ENCODE measurements at places on chromosomes 1 and 21. TPM values are rescaled to one million over a fixed set of nuclear protein-coding genes. Genes with fewer than 3 reads are reported as not detected.

DNA sequence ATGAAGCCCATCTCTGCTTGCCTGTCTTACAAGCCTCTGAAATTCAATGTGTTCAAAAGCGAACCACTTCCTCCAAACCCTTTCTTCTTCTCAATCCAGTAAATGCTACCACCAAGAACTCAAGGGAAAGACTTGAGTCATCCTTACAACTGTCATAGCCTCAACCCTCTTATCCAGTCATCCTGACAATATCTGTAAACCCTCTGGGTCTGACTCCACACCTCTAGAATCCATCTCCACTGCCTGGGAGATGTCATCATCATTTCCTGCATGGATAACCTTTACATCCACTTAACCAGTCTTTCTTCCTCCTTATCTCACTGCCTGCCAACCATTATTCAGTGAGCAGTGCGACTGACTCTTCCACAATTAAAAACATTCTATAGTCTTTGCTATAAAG, 441.1 kb downstream of the SETD4 start:
- no peak overlapping the region for H3K27ac ChIP-seq
- H3K27me3 ChIP-seq: no peaks in the 10 kb centered on the region
- no peak for DNase-seq
- peaks cover 11% of the 10 kb centered on the region for H3K4me1 ChIP-seq

The CHAF1B gene
- 4.1 TPM for total RNA-seq

GRCh38 chr1:185636848-185637247, 97.3 kb upstream of the HMCN1 start:
- H3K36me3 ChIP-seq: no peaks in the 10 kb centered on the region
- H3K4me1 ChIP-seq: no peaks in the 10 kb centered on the region
- DNase-seq: no peak
- H3K4me3 ChIP-seq: no peak overlapping the region
- H3K27me3 ChIP-seq: no peaks in the 10 kb centered on the region
- no peak overlapping the region for H3K27ac ChIP-seq

The IVL gene
- not detected for total RNA-seq

GRCh38 chr1:45574105-45574626, 9.7 kb upstream of the NASP start:
- no peak overlapping the region for H3K27ac ChIP-seq
- H3K4me3 ChIP-seq: no peak overlapping the region
- no peaks in the 10 kb centered on the region for H3K4me1 ChIP-seq
- no peak for DNase-seq
- H3K27me3 ChIP-seq: no peaks in the 10 kb centered on the region

GRCh38 chr1:215475796-215476481, 91.2 kb upstream of the KCTD3 start:
- H3K27ac ChIP-seq: no peak overlapping the region
- DNase-seq: no peak

GRCh38 chr21:44552681-44553080, 1.4 kb upstream of the KRTAP10-2 start:
- no peaks in the 10 kb centered on the region for H3K4me1 ChIP-seq
- peaks cover 4% of the 10 kb centered on the region for H3K27me3 ChIP-seq
- DNase-seq: no peak
- no peak overlapping the region for H3K4me3 ChIP-seq
- no peaks in the 10 kb centered on the region for H3K36me3 ChIP-seq

GRCh38 chr1:9874959-9875635, 35.0 kb downstream of the CTNNBIP1 start:
- no peak overlapping the region for H3K27ac ChIP-seq
- no peak for DNase-seq
- no peak overlapping the region for H3K4me3 ChIP-seq
- H3K4me1 ChIP-seq: peaks cover 12% of the 10 kb centered on the region
- no peaks in the 10 kb centered on the region for H3K36me3 ChIP-seq
- no peaks in the 10 kb centered on the region for H3K27me3 ChIP-seq

DNA sequence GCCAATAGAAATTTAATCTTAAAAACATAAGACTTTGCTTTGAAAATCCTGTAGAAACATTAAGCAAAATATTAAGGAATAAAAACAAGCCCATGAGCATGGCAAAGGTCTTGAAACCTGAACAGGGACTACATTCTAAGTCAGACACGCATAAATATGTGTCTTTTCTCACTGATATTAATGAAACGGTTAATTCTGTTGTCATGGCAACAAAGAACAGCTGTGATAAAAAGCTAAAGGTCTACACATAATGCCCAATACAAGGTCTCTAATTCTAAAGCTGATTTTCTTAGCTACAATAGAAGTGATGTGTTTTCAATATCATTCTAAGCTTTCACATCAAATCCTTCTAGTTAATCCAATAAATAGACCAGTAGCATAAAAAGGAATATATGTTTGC, 331.7 kb downstream of the PTBP2 start:
- H3K4me3 ChIP-seq: no peak overlapping the region
- H3K27me3 ChIP-seq: no peaks in the 10 kb centered on the region
- H3K4me1 ChIP-seq: no peaks in the 10 kb centered on the region

- no peak overlapping the region for H3K4me3 ChIP-seq
- peaks cover 11% of the 10 kb centered on the region for H3K4me1 ChIP-seq
- no peak overlapping the region for H3K27ac ChIP-seq
- peaks cover 86% of the 10 kb centered on the region for H3K36me3 ChIP-seq
- no peak for DNase-seq
- no peaks in the 10 kb centered on the region for H3K27me3 ChIP-seq
Observed at GRCh38 chr1:155678027-155678426, 10.5 kb downstream of the YY1AP1 start.

The POFUT2 gene
- 35.1 TPM for total RNA-seq

DNA sequence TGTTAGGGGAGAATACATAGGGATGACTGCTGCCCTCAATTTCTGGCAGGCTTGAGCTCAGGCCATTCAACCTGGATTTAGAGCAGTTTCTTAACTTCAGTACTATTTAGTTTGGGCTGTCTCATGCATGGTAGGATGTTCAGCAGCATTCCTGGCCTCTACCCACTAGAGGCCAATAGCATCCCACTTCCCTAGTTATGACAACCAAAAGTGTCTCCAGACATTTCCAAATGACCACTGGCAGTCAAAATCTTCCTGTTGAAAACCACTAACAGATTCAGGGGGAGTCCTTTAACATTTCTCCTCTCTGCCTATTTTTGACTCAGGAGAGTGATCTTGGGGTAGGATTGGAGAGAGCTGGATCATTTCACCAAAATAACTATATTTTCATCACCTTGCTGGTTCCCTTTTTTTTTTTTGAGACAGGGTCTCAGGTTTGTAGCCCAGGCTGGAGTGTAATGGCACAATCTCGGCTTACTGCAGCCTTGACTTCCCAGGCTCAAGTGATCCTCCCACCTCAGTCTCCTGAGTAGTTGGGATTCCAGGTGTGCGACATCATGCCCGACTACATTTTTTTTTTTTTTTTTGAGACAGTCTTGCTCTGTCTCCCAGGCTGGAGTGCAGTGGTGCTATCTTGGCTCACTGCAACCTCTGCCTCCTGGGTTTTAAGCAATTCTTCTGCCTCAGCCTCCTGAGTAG, 8.7 kb downstream of the GNAT2 start:
- no peaks in the 10 kb centered on the region for H3K36me3 ChIP-seq
- no peaks in the 10 kb centered on the region for H3K27me3 ChIP-seq
- no peak overlapping the region for H3K4me3 ChIP-seq
- no peak overlapping the region for H3K27ac ChIP-seq
- no peaks in the 10 kb centered on the region for H3K4me1 ChIP-seq
- DNase-seq: no peak

GRCh38 chr1:216913976-216914375, 190.7 kb upstream of the ESRRG start:
- H3K27me3 ChIP-seq: no peaks in the 10 kb centered on the region
- H3K4me3 ChIP-seq: no peak overlapping the region
- H3K36me3 ChIP-seq: no peaks in the 10 kb centered on the region
- no peak overlapping the region for H3K27ac ChIP-seq
- no peak for DNase-seq

The TTC24 gene
- not detected for total RNA-seq

GRCh38 chr1:98693385-98693784, 31.9 kb downstream of the SNX7 start:
- H3K36me3 ChIP-seq: no peaks in the 10 kb centered on the region
- H3K27me3 ChIP-seq: no peaks in the 10 kb centered on the region
- no peak for DNase-seq
- H3K27ac ChIP-seq: no peak overlapping the region
- H3K4me1 ChIP-seq: no peaks in the 10 kb centered on the region
- H3K4me3 ChIP-seq: no peak overlapping the region

- H3K4me1 ChIP-seq: no peaks in the 10 kb centered on the region
- DNase-seq: no peak
- H3K4me3 ChIP-seq: no peak overlapping the region
- no peaks in the 10 kb centered on the region for H3K27me3 ChIP-seq
Observed at GRCh38 chr1:153586347-153586746, 20.7 kb upstream of the S100A2 start.

DNA sequence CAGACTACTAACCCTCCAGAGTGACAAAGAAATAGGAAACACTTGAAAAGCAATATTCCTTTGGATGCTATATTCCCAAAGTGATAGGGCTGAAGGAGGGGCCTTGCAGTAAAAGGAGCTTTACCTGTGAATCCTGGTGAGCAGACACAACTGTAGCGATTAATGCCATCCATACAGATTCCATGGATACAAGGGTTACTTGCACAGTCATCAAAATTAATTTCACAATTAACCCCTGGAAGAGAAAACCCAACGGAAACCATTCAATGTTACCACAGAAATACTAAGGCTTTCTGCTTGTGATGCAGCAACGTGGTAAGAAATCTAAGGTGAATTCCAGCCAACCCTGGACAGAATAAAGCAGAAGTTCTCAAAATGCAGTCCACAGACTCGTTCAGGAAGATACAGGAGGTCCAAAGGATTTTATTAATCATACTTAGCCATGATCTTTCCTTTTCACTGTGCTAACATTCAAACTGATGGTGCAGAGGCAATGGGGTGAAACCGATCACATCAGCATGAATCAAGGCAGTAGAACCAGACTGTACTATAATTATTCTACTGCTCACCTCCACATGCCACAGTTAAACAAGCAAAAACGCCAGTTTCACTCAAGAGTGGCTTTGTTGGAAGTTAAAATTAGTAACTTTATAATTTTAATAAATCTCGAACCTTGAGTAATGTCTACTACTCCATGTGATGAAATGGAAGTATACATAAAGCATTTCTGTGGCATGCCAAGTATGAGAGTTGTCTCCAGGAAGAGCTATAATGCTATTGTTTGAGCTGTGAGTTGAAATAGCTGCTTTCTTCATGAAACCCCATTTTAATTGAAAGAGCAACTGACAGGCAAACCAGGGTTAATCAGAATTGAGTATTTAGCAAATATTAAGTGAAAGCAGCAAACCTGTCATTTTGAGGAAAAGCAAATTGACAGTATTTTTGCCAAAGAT, 63.2 kb upstream of the ADAM30 start:
- no peak overlapping the region for H3K4me3 ChIP-seq
- no peak overlapping the region for H3K27ac ChIP-seq
- no peak for DNase-seq

DNA sequence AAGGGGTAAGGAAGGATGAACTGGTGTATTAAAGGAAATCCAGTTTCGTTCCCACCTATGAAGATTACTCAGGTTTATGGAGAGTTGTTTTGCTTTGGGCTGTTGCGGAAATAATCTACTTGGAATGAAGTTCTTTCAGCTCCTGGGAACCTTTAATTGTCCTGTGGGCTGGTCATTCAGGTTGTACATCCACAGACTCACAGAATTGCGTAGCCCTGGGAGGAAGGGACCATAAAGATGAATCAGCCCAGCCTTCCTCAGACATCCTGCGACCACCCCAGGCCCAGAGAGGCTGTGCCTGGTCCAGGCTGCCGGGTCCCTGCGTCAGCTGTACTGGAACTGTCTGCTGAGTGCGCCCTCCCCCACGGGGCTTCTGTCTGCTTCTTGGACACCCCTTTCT, 72.7 kb downstream of the GALNT2 start:
- peaks cover 24% of the 10 kb centered on the region for H3K4me1 ChIP-seq
- no peaks in the 10 kb centered on the region for H3K36me3 ChIP-seq
- no peak for DNase-seq

The LMNA gene
- total RNA-seq: 437 TPM

- H3K27me3 ChIP-seq: no peaks in the 10 kb centered on the region
- H3K27ac ChIP-seq: peak overlapping the region; percentile 92
- peak overlapping the region; percentile 98 for H3K4me3 ChIP-seq
- H3K4me1 ChIP-seq: peaks cover 80% of the 10 kb centered on the region
Observed at GRCh38 chr1:155976062-155976912, 2.1 kb downstream of the ARHGEF2 start.

- H3K27ac ChIP-seq: no peak overlapping the region
- H3K4me3 ChIP-seq: no peak overlapping the region
- no peak for DNase-seq
- no peaks in the 10 kb centered on the region for H3K27me3 ChIP-seq
Observed at GRCh38 chr1:201562659-201563405, 23.9 kb downstream of the NAV1 start.

DNA sequence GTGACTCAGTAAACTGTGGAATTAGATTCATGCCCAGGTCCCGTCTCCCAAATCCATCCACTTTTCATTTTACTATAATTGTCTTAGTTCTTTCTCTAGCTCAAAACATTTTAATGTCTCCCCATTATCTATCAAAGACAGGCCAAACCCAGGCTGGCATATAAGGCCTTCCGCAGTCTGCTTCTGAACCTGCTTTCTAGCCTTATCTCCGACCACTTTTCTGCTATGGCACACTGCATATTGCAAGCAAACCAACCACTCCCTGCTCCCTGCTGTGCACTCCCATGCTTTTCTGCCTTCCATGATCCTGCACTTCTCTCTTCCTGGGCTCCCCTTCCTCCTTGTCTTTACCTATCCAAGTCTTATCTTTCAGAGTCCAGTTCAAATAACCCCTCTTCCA, 17.3 kb upstream of the PIGM start:
- no peak overlapping the region for H3K27ac ChIP-seq
- peaks cover 8% of the 10 kb centered on the region for H3K4me1 ChIP-seq
- no peaks in the 10 kb centered on the region for H3K27me3 ChIP-seq
- no peak overlapping the region for H3K4me3 ChIP-seq
- DNase-seq: no peak

GRCh38 chr1:51660580-51660979, 43.7 kb downstream of the OSBPL9 start:
- H3K27ac ChIP-seq: peak overlapping the region; percentile 9
- no peak for DNase-seq
- H3K4me3 ChIP-seq: no peak overlapping the region
- no peaks in the 10 kb centered on the region for H3K36me3 ChIP-seq

DNA sequence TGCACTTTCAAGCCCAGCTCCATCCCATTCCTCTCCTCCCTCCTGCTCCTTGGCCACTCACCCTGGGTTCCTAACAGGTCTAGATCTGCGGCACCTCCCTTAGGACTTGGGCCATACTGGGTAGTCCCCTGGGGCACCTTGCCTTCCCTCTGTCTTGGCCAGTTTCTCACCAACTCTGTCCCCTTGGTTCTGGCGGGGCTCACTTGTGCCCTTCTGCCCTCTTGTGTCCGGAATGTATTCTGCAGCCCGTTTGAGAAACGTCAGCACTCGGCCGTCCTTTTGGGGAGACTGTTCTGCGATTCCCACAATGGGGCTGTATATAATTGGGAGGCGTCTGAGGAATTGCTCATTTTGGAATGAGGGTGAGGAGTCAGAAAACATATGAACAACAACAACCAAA, 162.4 kb downstream of the ZSCAN20 start:
- no peak overlapping the region for H3K27ac ChIP-seq
- DNase-seq: no peak
- H3K27me3 ChIP-seq: peaks cover 34% of the 10 kb centered on the region
- no peaks in the 10 kb centered on the region for H3K36me3 ChIP-seq
- no peak overlapping the region for H3K4me3 ChIP-seq
- no peaks in the 10 kb centered on the region for H3K4me1 ChIP-seq

GRCh38 chr1:8751984-8752383, 65.5 kb downstream of the RERE start:
- no peaks in the 10 kb centered on the region for H3K27me3 ChIP-seq
- DNase-seq: no peak
- H3K27ac ChIP-seq: no peak overlapping the region
- no peaks in the 10 kb centered on the region for H3K4me1 ChIP-seq
- H3K4me3 ChIP-seq: no peak overlapping the region

The NBPF10 gene
- total RNA-seq: 3.9 TPM
